CD4-positive, alpha-beta T cell treated with Interleukin-10 for 1 hour (primary cell): ENCODE measurements at places on chromosomes 13 and 19.

GRCh38 chr19:35267353-35267817, 1.4 kb upstream of the USF2 start:
- DNase-seq: peak; percentile 45

GRCh38 chr13:32056316-32056715, 24.7 kb downstream of the FRY start:
- DNase-seq: no peak

DNA sequence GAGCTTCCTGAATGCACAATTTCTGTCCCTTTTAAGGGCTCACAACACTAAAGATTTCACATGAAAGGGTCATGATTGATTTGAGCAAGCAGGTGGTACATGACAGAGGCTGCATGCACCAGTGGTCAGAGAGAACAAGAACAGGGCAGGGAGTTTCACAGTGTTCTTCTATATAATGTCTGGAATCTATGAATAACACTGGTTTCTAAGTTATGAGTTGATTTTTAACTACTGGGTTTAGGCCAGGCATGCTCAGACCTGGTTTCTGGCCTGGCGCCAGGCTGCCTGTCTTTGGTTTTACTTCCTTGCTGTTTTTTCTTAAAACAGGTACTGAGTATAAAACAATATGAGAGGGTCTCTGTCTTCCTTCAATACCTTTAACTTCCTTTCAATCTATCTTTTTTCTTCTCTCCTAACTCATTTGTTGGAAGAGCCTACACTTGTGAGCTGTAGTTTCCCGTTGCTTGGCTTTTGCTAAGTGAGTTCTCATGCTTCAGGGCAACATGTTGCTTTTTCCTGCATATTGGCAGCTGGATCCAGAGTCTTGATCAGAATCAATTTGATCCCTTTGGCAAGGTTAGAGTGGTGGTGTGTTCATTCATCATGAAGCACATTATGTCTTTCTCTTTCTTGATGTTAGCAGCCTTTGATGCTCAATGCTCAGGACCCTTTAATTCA, 38.5 kb upstream of the FGF14 start:
- no peak for DNase-seq

DNA sequence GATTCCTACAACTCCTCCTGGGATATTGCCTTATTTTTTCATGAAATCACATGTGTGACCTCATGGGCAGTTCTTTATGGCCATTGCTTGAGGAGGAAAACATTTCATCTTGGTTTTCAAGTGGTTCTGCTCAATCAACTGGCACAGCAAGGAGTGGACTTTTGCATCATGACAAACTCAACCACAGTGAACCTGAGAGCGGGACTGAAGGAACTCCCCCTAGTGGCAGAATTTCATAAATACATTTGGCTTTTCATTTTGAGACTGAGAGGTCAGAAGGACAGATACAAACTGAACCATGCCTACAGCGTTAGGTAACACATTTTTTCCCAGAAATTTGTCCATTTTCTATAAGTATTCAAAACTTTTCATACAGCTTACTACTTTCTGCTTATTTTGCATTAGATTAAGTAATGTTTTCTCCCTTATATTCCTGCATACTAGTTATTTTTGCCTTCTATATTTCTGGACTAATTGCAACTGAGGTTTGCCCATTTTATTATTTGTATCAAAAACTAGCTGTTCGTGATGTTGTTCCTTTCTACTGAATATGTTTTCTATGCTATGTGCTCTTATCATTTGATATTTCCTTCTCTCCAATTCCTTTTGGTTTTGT, 13.4 kb upstream of the SIGLEC12 start:
- peak; percentile 58 for DNase-seq

DNA sequence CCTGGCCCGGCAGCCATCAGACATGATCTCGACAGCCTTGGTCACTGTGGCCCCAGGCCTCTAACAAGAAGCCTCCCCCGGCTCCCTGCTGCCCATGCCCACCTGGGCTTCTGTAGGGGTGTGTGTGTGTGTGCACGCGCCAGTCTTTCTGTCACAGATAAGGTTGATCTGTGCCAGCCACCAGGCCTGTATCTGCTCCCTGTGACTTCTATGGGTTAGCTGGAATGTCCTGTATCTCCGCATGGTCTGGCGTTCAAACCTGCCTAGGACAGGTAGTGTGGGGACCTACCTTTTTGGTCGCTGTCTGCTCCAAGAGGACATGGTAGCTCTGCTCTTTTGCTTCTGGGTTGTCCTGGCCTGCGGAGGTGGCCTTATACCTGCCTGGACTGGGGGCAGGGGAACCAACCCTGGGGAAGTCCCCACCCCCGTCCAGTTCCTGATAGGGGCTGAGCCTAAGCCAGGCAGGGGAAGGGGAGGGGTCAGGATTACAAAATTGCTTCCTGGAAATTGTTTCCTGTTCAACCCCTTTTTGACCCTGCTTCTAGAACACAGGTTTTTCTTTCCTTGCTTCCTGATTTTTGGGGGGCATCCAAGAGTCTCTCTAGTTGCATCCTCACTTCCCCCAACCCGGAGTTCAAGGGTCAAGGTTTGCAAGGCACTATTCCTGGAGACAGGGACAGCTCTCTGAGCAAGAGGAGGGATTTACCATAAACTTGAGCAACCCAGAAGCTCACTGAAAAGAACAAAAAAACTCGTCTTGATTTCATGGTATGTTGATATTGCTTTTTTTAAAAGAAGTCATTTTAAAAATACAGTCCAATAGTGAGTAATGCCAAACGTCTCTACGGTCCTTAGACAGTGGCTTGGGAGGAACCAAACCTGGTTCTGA, at the start of gene LRG1:
TSS of gene LRG1 (minus strand) at position 344 of the 889 bp plus-strand sequence. CDS start at position 321, 23 bp downstream.
- DNase-seq: peak; percentile 38

GRCh38 chr13:47133011-47133445, 236.2 kb upstream of the HTR2A start:
- no peak for DNase-seq

DNA sequence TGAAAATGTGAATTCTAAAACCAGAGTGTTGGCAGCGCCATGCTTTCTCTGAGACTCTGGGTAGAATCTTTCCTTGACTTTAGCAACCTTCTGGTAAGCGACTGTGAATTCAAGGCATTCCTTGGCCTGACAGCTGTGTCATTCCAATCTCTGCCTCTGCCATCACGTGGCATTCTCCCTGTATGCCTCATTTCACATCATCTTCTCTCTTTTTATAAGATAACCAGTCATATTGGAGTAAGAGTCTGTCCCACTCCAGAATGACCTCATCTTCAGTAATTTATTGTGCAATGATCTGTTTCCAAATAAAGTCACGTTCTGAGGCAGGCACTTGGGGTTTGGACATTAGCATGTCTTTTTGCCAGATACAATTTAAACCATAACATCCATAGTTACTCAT, 103.4 kb upstream of the POSTN start:
- no peak for DNase-seq

DNA sequence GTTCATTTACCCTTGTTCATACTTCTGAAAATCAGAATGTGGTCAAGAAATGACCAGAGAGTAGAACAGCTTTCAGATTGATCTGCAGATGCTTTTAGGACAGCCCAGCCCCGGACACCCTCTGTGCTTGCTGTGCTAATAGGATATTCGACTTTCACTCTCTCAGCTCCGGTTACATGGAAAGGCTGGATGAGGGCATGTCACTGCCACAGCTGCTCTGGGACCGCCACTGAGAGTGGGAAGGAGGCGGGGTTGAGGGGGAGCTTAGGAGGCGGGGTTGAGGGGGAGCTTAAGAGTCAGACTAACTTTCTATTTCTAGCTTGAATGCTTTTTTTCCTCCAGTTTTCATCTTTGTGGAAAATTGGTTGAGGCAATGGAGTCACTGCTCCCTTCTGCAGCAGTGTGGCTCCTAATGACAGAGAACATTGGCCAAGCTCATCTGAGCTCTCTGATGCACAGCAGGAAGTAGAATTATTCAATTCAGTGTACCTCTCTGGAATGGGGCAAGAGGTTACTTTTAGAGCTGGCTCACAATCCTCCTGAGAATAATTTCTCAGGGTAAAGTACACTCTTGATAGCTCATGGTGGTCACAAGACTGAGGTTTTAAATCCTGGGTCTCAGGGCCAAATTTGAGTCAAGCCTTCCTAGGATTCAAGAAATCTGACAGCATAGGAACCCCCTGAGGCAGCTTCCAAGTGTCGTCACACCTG, 74.6 kb upstream of the NPAS1 start:
- DNase-seq: no peak

- no peak for DNase-seq
These were observed 79.6 kb upstream of the DOCK9 start for GRCh38 chr13:99057310-99057975.

DNA sequence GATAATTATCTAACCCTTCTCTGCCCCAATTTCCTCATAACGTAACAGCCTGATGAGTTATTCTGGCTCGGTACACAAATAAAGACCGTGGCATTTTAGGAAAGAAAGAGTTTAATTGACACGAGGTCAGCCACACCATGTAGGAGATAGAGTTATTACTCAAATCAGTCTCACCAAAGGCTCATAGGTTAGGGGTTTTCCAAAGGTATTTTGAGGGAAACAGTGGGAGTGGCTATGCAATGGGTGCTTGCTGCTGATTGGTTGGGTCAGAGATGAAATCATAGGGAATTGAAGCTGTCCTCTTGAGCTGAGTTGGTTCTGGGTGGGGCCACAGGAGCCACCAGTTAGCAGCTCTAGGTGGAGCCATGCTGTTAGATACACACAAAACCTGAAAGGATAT, 137.5 kb downstream of the FREM2 start:
- no peak for DNase-seq

- DNase-seq: no peak
These were observed 38.0 kb downstream of the TPT1 start for GRCh38 chr13:45303026-45303425.
